ENCODE measurements at places on chromosomes 2 and 18. TPM values are rescaled to one million over a fixed set of nuclear protein-coding genes. Genes with fewer than 3 reads are reported as not detected.

- DNase-seq, result no peak
- no peak overlapping the region for H3K4me3 ChIP-seq
- no peaks in the 10 kb centered on the region for H3K36me3 ChIP-seq
Observed at GRCh38 chr2:163324677-163325076, 411.1 kb downstream of the FIGN start.

GRCh38 chr2:206289391-206289790, 14.9 kb downstream of the ZDBF2 start:
- no peaks in the 10 kb centered on the region for H3K4me1 ChIP-seq
- no peaks in the 10 kb centered on the region for H3K36me3 ChIP-seq
- no peak overlapping the region for H3K27ac ChIP-seq
- no peaks in the 10 kb centered on the region for H3K27me3 ChIP-seq

The TLX2 gene
- not detected for total RNA-seq

GRCh38 chr2:152523091-152523490, 188.1 kb downstream of the FMNL2 start:
- H3K36me3 ChIP-seq, result no peaks in the 10 kb centered on the region

- no peak overlapping the region for H3K27ac ChIP-seq
- no peaks in the 10 kb centered on the region for H3K4me1 ChIP-seq
- no peaks in the 10 kb centered on the region for H3K36me3 ChIP-seq
- H3K4me3 ChIP-seq, result no peak overlapping the region
- DNase-seq, result no peak
- H3K27me3 ChIP-seq, result no peaks in the 10 kb centered on the region
Observed at GRCh38 chr2:56372071-56372656, 188.4 kb downstream of the CCDC85A start.

Measured in upper lobe of right lung (tissue), 1 donor.